Liver (tissue), 10 donors: ENCODE measurements at places on chromosomes 3 and 15.

DNA sequence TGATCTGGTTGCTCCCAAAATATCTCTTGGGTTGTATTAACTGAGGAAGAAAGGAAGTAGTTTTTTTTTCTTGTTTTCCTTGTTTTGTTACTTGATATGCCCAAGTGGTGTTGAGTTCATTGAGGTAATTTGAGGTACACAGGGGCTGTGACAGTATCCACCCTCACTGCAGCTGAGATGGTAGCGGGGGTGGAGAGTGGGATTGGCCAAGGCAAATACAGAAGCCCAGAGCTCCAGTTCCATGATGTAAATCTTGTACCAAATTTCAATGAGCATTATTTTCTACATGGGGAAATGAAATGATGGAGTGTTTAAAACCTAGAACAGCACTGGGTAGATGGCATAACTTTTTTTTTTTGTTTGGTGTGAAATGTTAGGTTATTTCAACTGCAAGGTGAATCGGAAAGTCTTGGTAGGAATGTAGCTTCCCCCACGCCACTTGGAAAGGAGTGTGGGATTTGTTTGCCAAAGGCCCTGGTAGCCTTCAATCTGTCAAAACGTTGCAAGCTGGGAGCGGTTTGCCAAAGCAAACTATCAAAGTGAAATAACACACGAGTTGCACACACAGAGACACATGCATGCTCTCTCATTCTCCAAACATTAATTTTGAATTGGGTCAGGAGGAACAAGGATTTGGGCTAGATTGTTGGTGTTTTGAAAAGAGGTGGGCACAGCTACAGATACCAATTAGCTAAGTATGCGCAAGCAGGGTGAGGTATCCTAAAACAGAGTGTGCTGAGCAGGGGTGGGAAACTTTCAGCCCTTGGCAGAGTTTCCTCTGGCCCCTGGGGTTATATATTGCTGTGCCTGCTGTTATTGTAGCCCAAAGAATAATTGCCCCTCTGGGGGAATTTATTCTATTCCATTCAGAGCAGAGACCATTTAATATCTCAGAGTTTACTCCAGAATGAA lies 34.6 kb downstream of the THSD4 start:
- H3K27ac ChIP-seq, result peak overlapping the region; percentile 87
- H3K36me3 ChIP-seq, result no peaks in the 10 kb centered on the region
- no peaks in the 10 kb centered on the region for H3K27me3 ChIP-seq
- H3K4me1 ChIP-seq, result peaks cover 59% of the 10 kb centered on the region

- H3K36me3 ChIP-seq, result no peaks in the 10 kb centered on the region
- H3K4me3 ChIP-seq, result no peak overlapping the region
- no peak for DNase-seq
- no peak overlapping the region for H3K27ac ChIP-seq
- H3K4me1 ChIP-seq, result no peaks in the 10 kb centered on the region
Observed at GRCh38 chr3:109047366-109047765, 70.6 kb downstream of the MORC1 start.

DNA sequence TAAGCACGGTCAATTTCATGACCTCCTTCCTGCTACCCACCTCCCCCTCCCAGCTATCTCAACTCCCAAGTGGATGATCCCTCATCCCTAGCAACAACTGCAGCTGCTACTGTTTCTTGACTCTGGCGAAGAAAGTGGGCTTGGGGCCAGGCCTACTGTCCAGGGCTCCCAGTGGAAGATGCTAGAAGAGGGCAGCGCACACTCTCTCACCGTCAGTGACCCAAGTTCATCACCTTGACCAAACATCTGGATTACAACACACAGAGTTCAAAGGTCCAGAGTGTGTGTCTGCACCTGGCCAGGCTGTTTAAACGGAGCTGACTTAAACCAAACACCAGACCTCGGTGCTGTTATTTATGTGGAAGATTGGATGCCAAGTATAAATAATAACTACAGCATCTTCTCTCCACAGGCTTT lies 385.6 kb downstream of the SHQ1 start:
- H3K4me3 ChIP-seq, result no peak overlapping the region
- H3K36me3 ChIP-seq, result no peaks in the 10 kb centered on the region
- DNase-seq, result peak; percentile 53
- H3K4me1 ChIP-seq, result peaks cover 7% of the 10 kb centered on the region
- peak overlapping the region; percentile 65 for H3K27ac ChIP-seq
- H3K27me3 ChIP-seq, result no peaks in the 10 kb centered on the region

GRCh38 chr3:189787632-189788031 lies 156.4 kb downstream of the TP63 start:
- no peaks in the 10 kb centered on the region for H3K36me3 ChIP-seq
- H3K27me3 ChIP-seq, result no peaks in the 10 kb centered on the region
- DNase-seq, result no peak
- H3K4me3 ChIP-seq, result no peak overlapping the region
- no peak overlapping the region for H3K27ac ChIP-seq

DNA sequence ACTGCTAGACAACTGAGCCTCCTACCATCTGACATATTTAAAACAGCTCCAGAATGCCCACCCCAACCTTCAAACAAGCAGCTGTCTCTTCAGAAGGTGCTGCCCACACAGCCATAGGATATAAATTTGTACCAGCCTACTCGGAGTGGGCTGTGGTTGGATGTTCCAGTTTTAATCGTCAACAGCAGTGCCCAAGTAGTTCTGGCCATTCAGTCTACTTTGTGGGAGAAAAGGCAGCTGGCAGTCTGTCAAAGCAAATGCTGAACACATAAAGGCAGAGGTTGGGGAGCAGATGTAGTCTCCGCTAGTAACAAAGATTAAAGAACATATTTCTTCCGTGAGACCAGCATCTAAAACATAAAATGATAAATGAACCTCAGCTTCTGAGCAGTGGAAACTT lies 15.9 kb upstream of the ERC2 start:
- no peak overlapping the region for H3K27ac ChIP-seq
- H3K4me1 ChIP-seq, result no peaks in the 10 kb centered on the region
- no peak for DNase-seq
- H3K27me3 ChIP-seq, result no peaks in the 10 kb centered on the region

- H3K27ac ChIP-seq, result no peak overlapping the region
- H3K36me3 ChIP-seq, result no peaks in the 10 kb centered on the region
- H3K27me3 ChIP-seq, result no peaks in the 10 kb centered on the region
- no peaks in the 10 kb centered on the region for H3K4me1 ChIP-seq
- no peak for DNase-seq
- H3K4me3 ChIP-seq, result no peak overlapping the region
Observed at GRCh38 chr3:30344288-30344687, 262.1 kb upstream of the TGFBR2 start.

GRCh38 chr15:78550815-78551214 lies 10.6 kb downstream of the PSMA4 start:
- H3K4me1 ChIP-seq, result no peaks in the 10 kb centered on the region
- peaks cover 51% of the 10 kb centered on the region for H3K36me3 ChIP-seq
- no peak overlapping the region for H3K4me3 ChIP-seq
- H3K27ac ChIP-seq, result no peak overlapping the region
- H3K27me3 ChIP-seq, result no peaks in the 10 kb centered on the region
- DNase-seq, result no peak

DNA sequence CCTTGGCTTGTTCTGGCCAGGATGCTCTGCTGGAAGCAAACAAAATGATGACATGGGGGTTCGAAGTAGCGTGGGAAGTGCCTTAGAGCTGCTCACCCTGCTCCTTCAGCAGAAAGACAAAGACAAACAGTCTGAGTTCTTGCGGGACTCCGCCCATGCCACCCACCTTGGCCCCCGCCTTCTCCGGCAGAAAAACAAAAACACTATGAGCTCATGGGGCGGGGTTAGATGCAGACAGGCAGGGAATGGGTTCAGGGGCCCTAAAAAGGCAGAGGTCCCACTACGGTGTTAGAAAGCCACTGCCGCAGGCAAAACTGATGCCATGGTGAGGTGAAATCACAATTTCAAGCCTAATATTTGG lies 9.7 kb upstream of the NCKIPSD start:
- no peaks in the 10 kb centered on the region for H3K27me3 ChIP-seq
- H3K36me3 ChIP-seq, result peaks cover 17% of the 10 kb centered on the region
